Large intestine (tissue), 12 donors: ENCODE measurements at places on chromosomes 12 and 14. TPM values are rescaled to one million over a fixed set of nuclear protein-coding genes. Genes with fewer than 3 reads are reported as not detected.

DNA sequence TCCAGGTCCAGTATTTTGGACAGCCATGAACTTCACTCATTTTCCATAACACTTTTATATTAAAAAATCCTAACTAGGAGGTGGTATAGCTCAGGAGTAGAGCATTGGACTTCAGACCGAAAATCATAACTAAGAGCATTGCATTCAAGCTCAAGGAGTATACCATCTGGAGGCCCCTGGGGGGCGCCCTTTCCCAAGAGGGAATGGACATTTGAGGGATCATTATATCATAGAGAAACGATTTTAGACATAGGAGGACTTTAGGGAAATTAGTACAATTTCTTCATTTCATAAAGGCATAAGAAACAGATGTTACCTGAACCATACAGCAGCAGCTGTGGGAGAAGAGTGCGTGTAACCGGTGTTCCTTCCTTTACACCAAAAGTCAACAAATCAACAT, 5.2 kb upstream of the ATG14 start:
- DNase-seq, result peak; percentile 26
- H3K27ac ChIP-seq, result no peak overlapping the region
- no peaks in the 10 kb centered on the region for H3K36me3 ChIP-seq
- H3K27me3 ChIP-seq, result no peaks in the 10 kb centered on the region

GRCh38 chr12:104181313-104181712, 34.3 kb upstream of the TXNRD1 start:
- no peak for DNase-seq
- H3K4me1 ChIP-seq, result no peaks in the 10 kb centered on the region
- H3K27ac ChIP-seq, result no peak overlapping the region
- H3K4me3 ChIP-seq, result no peak overlapping the region
- no peaks in the 10 kb centered on the region for H3K27me3 ChIP-seq

DNA sequence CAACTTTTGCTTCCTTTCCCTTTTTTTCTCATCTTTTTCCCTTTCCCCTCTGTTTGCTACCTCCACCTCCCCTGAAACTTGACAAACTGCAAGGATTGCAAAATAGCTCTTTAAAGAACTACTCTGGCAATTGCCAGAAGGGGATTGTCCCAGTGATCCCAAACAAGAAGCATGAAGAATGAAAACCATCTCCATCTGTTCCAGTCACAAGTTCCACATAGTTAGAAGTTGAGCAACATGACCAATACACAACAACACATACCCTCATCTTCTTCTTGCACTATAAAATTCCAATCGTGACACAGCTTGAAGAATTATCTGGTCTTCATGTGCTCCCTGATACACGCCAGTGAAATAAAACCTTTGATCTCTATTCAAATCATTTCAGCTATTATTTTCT, 93.7 kb upstream of the USP15 start:
- no peaks in the 10 kb centered on the region for H3K36me3 ChIP-seq
- DNase-seq, result no peak
- no peak overlapping the region for H3K4me3 ChIP-seq
- H3K4me1 ChIP-seq, result no peaks in the 10 kb centered on the region
- H3K27ac ChIP-seq, result no peak overlapping the region
- H3K27me3 ChIP-seq, result no peaks in the 10 kb centered on the region

GRCh38 chr12:30694412-30695198, 1.1 kb downstream of the IPO8 start:
- H3K36me3 ChIP-seq, result no peaks in the 10 kb centered on the region
- H3K27me3 ChIP-seq, result no peaks in the 10 kb centered on the region
- H3K27ac ChIP-seq, result peak overlapping the region; percentile 87
- DNase-seq, result peak; percentile 28

SPPL3 gene
- 48.1 TPM for polyA plus RNA-seq

GRCh38 chr12:59972905-59973304, 377.1 kb downstream of the SLC16A7 start:
- no peaks in the 10 kb centered on the region for H3K36me3 ChIP-seq
- H3K4me1 ChIP-seq, result no peaks in the 10 kb centered on the region
- H3K27me3 ChIP-seq, result no peaks in the 10 kb centered on the region
- DNase-seq, result no peak

KRT3 gene
- polyA plus RNA-seq, result not detected

IFNG gene
- polyA plus RNA-seq, result 0.13 TPM

RPGRIP1 gene
- polyA plus RNA-seq, result 0.49 TPM

DNA sequence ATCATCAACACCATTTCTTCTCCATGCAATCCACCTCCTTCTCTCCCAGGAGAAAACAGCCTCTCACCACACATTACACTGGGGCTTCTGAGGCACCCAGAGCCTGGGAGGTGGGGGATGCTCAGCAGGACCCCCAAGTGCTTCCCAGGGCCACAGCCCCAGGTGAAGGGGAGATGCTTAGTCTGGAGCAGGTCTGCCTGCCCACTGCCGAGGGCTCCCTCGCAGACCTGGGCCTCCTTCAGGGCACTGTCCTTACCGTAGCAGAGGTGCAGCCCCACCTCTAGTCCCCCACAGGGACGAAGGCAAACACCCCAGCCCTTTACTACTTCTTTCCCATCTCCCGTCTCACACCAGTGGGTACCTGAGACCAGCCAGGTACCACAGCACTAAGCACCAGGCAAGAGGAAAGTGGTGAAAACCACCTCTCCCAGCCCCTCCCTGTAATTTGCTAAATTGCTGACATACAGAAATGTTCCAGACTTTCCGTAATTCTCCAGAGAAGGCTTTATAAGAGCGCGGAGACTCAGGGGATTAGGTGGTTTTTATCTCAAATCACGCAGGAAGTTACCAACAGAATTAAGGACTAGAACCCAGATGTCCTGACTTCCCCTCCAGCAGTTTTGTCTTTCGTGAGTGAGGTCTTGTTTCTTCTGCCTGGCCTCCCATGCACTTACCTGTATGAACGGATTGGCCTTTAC, 59.0 kb downstream of the PLEKHG3 start:
- H3K4me1 ChIP-seq, result peaks cover 60% of the 10 kb centered on the region
- no peak overlapping the region for H3K4me3 ChIP-seq
- H3K27ac ChIP-seq, result no peak overlapping the region
- DNase-seq, result no peak

DNA sequence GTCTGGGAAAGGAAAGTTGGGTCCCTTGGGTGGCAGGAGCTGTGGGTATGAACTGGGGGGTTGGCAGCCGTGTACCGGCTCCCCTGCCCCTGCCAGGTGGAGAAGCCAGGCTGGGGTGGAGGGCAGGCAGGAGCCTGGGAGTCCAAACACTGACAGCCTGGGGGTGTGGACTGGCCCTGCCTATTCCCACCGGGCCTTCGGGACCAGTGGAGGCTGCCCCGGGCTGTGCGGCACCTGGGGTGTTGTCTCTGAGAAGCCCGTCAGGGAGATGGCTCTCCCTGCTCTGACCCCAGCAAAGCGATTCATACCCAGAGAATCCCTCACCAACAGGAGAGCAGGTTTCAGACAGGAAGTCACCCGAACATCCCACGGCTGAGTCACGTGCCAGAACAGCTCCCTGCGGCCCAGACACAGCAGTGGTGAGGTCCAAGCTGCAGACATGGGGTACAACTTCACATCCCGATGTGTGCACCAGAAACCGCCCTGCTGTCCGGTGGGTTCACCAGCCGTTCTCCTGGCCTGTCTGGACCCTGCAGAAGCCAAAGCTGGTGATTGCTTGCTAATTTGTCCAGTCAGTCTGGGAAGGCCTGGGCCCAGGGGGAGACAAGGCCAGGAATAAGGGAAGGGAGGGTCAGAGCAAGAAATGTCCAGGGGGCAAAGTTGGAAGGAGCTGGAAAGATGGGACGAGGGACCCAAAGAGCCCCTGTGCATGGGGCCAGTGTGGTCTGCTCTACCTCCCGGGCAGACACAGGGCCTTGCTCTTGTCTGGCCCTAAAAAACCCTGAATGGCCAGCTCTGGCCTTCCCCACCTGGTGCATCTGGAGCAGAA, 2.1 kb upstream of the GPR132 start:
- H3K4me3 ChIP-seq, result no peak overlapping the region
- DNase-seq, result no peak
- no peak overlapping the region for H3K27ac ChIP-seq
- H3K4me1 ChIP-seq, result peaks cover 15% of the 10 kb centered on the region
- H3K36me3 ChIP-seq, result no peaks in the 10 kb centered on the region

DNA sequence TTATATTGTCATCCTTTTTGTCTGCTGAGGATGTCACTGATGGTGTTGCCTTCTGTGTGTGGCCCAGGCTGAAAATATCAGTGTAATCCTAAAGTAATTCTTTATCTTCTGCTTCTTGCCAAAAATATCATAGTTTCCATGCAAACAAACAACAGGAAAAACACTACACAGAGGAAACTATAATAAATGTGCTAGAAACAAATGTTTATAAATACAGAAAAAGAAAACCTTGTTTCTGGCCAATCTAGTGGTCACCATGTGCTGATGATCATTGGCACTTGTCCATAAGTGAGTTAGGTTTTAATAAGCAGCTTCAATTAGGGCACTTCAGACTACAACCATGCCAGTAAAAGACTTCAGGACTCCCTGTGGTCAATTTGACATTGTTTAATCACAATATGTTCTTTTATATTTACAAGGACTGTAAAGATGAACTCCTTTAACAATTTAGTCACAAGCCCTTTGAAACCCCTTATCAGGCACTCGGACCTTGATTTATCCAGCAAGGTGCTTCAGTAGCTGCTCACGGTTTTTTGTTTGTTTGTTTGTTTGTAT, 124.8 kb downstream of the TMTC3 start:
- no peaks in the 10 kb centered on the region for H3K27me3 ChIP-seq
- no peak overlapping the region for H3K4me3 ChIP-seq
- H3K36me3 ChIP-seq, result no peaks in the 10 kb centered on the region
- H3K4me1 ChIP-seq, result no peaks in the 10 kb centered on the region

- no peak overlapping the region for H3K4me3 ChIP-seq
- no peaks in the 10 kb centered on the region for H3K36me3 ChIP-seq
- no peaks in the 10 kb centered on the region for H3K4me1 ChIP-seq
- no peaks in the 10 kb centered on the region for H3K27me3 ChIP-seq
- DNase-seq, result peak; percentile 55
Observed at GRCh38 chr12:49609059-49609874, 3.8 kb upstream of the FAM186B start.

DNA sequence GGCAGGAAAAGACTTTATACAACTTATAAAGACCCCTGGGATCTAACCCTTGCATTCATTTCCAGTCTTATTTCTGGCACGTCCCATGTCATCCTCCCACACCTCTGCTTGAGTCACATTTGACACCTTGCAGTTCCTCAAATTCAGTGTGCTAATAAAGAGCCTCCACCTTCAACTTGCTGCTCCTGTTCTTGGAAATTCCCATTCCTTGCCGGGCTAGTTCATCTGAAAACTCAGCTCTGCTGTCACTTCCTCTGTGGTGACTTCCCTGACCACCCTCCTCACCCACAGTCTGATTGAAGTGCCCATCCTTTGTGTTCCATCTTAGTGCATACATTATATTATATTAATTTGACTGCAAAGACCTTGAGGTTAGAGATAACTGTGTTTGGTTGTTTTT, 37.4 kb upstream of the PSMA6 start:
- H3K36me3 ChIP-seq, result no peaks in the 10 kb centered on the region
- no peak for DNase-seq
- no peak overlapping the region for H3K4me3 ChIP-seq
- no peak overlapping the region for H3K27ac ChIP-seq
- no peaks in the 10 kb centered on the region for H3K4me1 ChIP-seq

DNA sequence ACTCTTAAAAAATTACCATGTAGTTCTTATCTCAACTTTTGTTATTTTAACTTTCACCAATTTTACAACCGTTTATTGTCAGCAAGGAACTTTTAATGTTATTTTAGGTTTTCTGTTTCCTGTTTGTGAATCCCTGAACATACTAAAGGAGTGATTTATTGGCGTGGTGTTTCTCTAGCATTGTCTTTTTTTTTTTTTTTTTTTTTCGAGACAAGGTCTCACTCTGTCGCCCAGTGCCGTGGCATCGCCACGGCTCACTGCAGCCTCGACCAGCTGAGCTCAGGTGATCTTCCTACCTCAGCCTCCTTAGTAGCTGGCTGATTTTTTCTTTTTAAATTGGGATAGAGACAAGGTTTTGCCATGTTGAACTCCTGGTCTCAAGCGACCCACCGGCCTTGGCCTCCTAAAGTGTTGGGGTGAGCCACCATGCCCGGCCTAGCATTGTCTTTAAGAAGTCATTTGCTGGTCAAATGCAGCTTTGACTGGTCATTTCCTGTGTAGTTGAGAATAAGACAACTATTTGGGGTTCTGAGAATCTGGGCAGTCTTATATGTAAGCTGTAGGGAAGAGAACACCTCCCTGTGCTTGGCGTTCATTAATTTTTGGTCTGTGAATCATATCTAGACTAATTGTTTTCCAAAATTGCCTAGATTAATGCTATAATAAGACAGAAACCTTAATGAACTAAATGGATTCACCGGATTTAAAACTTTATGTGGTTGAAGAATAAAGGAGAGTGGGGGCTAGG, 2.1 kb downstream of the WASHC4 start:
- DNase-seq, result peak; percentile 43
- no peaks in the 10 kb centered on the region for H3K27me3 ChIP-seq
- peak overlapping the region; percentile 100 for H3K4me3 ChIP-seq
- peaks cover 13% of the 10 kb centered on the region for H3K36me3 ChIP-seq

HDAC7 gene
- 32.9 TPM for polyA plus RNA-seq

DNA sequence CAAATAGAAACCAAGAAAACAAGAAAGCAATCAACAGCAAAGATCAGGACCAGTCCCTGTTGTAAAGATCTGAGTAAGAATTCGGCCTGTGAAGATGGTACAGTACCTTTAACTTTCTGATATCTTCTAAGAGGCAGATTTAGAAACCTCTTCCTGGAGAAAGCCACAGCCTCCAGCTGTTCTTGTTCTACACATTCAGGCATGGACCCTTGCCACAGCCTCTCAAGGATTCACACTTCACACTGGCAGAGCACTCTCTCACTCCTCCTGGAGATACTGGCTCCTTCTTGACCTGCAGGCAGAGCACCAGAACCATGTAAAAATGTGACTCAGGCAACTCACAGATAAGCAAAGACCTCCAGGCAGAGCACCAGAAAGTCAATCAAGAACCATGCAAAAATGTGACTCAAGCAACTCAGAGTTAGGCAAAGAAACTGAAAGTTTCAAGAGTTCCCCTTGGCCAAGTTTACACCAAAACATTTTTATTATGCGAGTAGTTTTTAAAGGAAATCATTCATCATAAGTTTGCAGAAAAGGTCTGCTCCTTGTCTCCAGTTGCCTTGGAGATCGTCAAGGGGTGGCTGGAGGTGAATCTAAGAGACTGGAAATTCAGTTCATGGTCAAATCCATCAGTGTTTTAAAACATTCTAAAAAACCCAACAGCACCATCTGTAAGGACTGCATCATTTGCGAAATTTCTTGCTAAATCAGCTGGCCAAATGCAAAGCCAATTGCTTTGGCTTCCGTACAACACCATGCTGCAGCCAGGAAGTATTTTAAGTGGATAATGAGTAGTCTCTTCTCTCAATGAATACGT, 119.3 kb upstream of the MDM1 start:
- no peak overlapping the region for H3K4me3 ChIP-seq
- H3K36me3 ChIP-seq, result no peaks in the 10 kb centered on the region
- no peaks in the 10 kb centered on the region for H3K4me1 ChIP-seq
- H3K27me3 ChIP-seq, result no peaks in the 10 kb centered on the region
- DNase-seq, result no peak
- H3K27ac ChIP-seq, result no peak overlapping the region

- no peak for DNase-seq
- H3K27ac ChIP-seq, result no peak overlapping the region
- no peaks in the 10 kb centered on the region for H3K36me3 ChIP-seq
- H3K27me3 ChIP-seq, result no peaks in the 10 kb centered on the region
Observed at GRCh38 chr14:49526101-49526500, 60.1 kb downstream of the RPS29 start.
